CD4-positive, alpha-beta T cell (primary cell): ENCODE measurements at places on chromosomes 7 and 10.

DNA sequence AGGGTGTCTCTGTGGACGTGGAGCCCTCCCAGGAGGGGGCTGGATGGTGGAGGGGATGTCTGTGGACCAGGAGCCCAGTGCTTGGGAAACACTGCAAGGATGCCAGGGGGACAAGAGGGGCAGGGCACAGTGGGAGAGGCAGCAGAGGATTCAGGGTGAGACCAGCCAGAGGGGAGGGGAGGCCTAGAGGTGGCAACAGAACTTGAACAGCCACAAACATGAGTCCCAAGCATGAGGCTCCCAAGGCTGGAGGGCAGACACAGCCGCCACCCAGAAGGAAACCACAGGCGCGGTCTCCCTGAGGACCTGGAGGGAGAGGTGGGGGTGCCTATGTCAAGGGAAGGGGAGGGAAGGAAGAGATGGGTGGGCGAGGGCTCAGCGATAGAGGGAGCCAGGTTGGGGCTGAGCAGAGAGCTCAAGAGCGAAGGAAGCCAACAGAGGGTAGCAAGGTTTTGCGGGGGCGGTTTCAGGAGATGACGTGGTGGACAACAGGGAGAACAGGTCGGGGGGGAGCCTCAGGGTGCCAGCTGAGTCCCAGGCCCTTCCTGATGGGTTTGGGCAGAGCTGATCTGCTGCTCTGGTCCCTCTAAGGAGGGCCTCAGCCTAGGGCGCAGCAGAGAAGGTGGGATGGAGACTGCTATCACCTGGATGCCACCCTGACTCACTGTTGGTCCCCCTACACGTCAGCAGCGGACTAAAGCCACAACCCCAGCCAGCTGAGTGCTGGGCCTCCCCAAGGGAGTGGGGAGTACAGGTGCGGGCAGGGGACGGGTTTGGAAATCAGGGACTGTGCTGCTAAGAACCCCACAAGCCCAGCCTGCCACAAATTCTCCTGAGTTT is 6.7 kb upstream of the PILRA start:
- no peak for DNase-seq

DNA sequence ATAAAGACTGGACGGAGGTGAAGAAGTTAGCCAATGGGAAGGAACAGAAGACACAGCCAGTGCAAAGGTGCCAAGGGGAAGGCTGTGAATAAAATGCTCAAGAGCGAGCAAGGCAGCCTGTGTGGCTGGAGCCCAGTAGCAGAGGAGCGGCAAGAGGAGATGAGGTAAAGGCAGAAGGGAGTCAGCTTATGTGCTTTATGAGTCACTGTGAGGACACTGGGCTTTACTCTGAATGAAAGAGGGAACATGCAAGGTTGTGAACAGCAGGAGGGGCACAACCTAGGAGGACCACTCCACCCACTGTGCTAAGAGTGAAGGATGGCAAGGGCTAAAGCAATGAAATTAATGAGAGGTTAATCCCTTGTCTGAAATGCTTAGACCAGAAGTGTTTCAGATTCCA is 129.0 kb upstream of the ODAD2 start:
- DNase-seq = no peak

GRCh38 chr7:27198871-27199801 is 755 bp downstream of the HOXA13 start:
- no peak for DNase-seq

DNA sequence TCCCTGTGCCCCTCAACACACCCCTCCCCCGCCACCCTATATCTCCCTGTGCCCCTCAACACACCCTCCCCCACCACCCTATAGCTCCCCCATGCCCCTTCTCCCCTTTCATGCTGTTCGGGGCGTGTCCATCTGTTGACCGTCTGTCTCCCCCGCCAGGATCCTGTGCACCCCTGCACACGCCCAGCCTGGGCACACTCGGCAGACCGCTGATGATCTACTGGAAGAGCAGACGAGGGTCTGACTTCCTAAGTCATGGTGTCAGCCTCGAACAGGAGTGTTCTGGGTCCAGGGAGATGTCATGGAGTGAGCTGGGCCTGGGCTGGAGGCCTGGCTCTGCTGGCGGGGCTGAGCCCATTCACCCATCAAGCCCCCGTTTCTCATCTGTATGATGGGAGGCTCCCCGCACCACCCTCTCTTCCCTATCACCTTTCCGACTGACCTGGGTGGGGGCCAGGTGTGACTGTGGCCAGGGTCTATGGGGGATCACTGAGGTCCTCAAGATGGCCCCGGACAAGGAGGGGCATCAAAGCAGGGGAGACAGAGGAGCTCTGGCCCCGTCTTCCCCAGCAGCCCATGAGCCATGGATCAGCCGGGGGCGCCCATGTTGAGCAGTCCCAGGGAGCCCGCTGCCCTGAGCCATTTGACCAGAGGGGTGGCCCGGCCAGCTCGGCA is 48.3 kb downstream of the PDGFA start:
- DNase-seq = no peak

- no peak for DNase-seq
Measured at GRCh38 chr7:4209126-4209525, 473.0 kb upstream of the FOXK1 start.
